CD14-positive monocyte (primary cell): ENCODE measurements at places on chromosomes 6 and 20. TPM values are rescaled to one million over a fixed set of nuclear protein-coding genes. Genes with fewer than 3 reads are reported as not detected.

The DEF6 gene
- 59.3 TPM for polyA plus RNA-seq

The POM121L2 gene
- polyA plus RNA-seq: not detected

DNA sequence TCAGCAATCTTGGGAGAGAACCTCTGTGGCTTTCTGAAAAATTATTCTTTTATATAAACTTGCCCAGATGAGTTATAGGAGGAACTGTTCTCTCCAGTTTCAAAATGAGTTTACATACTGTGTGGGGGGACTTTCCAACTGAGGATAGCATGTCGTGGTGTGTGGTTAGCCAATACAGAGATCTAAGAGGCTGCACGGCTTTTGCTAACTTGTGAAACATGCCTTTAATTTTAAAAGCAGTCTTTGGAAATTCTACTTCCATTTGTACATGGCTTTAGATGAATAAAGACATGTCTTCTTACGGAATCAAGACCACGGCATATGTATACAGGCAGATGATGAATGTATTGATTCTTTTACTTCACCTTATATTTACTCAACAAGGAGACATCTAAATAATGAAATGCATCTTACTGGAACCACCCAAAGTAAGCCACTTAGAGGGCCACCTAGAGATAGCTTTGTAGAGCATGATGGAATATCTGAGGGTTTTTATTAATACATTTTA, 39.8 kb downstream of the HIVEP1 start:
- H3K4me3 ChIP-seq: no peak overlapping the region
- H3K36me3 ChIP-seq: no peaks in the 10 kb centered on the region
- peak; percentile 97 for DNase-seq
- no peak overlapping the region for H3K27ac ChIP-seq

DNA sequence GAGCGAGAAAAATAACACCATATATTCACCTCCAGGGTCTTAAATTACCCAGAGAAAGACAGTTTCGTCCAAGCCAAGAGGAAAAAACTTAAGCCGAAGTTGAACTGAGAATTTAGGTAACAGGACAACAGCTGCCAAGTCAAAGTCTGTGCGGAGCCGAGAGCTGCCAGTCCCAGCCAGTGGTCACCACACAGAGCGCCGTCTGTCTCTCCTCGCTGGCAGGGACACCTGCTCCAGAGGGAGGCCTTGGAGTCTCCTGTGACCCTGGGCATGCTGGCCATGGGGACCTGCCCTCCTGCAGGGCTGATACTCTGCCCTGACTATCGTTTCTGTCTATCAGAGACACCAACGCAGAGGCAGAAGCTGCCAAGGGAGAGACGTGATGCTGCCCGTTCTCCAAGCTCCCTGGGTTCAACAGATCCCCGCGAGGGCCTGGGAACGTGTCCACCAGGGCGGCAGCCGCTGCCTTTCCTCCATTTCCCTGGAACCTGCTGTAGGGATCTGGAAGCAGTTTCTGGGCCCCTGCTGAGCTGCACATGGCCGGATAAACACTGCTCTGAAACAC, 341.3 kb downstream of the SMOC2 start:
- DNase-seq: no peak
- no peaks in the 10 kb centered on the region for H3K4me1 ChIP-seq
- no peak overlapping the region for H3K27ac ChIP-seq
- H3K36me3 ChIP-seq: no peaks in the 10 kb centered on the region
- no peaks in the 10 kb centered on the region for H3K27me3 ChIP-seq

The BFSP1 gene
- polyA plus RNA-seq: not detected

DNA sequence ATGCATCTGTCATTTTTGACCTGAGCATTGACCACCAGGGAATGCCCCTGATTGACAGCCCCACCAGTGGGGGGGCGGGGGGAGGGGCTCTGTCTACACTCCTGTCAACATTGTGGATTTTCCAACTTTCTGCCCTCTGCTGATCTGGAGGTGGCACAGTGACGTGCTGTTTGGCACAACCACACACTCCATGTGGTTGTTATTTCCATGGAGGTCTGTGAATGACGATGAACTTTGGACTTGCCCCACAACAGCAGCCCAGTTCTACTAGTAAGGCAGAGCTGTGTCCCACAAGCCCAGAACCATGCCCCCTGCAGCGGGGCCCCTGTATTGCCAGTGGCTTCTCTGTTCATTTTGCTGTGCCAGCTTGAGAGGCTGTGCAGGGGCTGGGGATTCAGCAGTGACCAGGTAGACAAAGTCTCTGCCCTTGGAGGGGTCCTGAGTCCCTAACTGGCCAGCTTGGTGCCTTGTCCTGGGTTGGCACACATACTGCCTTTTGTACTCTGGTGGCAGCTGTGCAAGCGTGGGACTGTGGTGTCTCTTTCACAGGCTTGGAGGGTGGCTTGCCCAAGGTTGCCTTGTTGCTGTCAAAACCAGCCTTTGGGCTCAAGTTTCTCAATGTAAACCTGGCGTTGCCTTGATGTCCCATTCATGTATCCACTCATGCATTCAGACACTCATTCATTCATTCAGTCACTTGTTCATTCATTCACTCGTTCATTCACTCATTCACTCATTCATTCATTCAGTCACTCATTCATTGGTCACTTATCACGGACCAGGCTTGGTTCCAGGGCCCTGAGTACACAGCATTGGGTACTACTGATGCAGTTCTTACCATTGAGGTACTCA, 108.5 kb downstream of the SYCP2 start:
- DNase-seq: no peak
- H3K27me3 ChIP-seq: no peaks in the 10 kb centered on the region

The C6orf52 gene
- polyA plus RNA-seq: 1.9 TPM

DNA sequence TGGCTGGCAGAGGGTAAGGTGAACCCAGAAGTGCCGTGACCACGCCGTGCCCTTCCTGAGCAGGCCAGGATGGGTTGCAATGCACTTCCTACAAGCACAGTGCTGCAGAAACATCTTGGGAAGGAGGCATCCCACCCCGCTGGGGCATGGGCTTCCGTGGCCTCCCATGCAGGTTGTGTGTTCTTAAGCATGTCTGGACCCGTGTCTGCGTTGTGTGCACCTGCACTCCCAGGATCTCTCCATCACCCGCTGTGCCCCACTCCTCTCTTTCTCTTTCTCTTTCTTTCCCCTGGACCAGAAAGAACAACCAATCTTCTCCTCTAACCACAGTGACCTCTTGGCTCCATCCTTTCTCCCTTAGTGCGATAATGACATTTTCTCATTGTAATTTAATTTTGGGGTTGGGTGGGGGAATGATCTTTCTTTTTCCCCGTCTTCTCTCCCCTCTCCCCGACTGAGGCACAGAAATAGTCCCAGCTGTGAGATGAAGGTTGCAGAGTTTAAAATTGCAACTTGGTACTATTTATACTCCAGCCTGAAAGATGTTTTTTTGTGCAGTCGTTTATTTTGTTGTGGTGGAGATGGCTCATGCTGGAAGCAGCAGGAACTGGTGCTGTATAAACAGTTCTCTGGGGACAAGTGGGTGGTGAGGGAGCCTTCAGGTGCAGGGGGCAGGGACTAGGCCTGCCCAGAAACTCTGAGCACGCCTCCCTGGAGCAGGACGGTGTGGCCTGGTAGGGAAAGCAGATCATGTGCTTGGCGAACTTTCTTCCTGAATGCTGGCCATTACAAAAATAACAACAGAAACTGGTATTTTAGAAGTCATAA, 20.5 kb downstream of the BCAS4 start:
- H3K27ac ChIP-seq: no peak overlapping the region
- peaks cover 8% of the 10 kb centered on the region for H3K4me1 ChIP-seq
- no peak for DNase-seq

DNA sequence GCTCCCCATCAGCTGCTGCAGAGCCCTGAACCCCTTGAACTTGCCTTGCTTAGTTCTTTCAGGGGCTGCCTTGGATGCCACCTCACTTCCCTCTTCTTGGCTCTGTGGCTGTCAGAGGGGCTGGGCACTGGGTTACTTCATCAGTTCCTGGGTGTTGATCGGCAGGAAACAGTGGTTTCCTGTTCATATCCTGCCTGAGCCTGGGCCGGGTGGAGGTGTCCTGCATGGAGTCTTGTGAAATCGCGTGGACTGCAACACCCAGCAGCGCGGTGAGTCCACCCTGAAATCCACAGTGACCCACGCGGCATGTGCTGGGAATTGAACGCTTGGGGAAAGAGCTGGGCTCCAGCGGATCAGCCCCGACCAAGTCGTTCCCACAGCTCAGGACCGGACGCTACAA, 97.5 kb downstream of the CDH26 start:
- peaks cover 88% of the 10 kb centered on the region for H3K4me1 ChIP-seq
- H3K4me3 ChIP-seq: peak overlapping the region; percentile 65
- H3K27me3 ChIP-seq: no peaks in the 10 kb centered on the region
- no peaks in the 10 kb centered on the region for H3K36me3 ChIP-seq

DNA sequence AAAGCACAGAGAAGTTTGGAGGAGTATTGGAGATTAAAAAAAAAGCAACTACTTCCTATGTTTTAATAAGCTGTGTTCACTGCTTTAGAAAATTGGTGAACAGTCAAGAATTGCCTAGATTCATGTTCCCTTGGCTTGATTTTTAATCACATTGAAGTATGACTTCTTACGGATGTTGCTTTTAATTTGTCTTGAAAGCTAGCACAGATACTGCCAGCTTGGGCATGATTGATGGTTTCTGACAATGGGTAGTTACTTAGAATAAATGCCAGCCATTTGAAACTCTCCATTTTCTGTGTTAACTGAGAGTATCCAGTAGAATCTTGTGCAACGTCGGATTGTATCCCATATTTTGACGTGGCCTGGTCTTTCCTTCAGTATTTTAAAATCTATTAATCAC, 178.0 kb downstream of the DTNBP1 start:
- H3K27me3 ChIP-seq: no peaks in the 10 kb centered on the region
- peaks cover 14% of the 10 kb centered on the region for H3K4me1 ChIP-seq
- H3K4me3 ChIP-seq: no peak overlapping the region
- H3K36me3 ChIP-seq: peaks cover 30% of the 10 kb centered on the region

GRCh38 chr20:43375591-43375990, 82.1 kb upstream of the SRSF6 start:
- no peak for DNase-seq
- no peaks in the 10 kb centered on the region for H3K36me3 ChIP-seq
- no peaks in the 10 kb centered on the region for H3K4me1 ChIP-seq
- H3K27me3 ChIP-seq: no peaks in the 10 kb centered on the region

- H3K36me3 ChIP-seq: no peaks in the 10 kb centered on the region
- no peaks in the 10 kb centered on the region for H3K27me3 ChIP-seq
- H3K4me3 ChIP-seq: no peak overlapping the region
- DNase-seq: no peak
These were observed 607.4 kb downstream of the PKHD1 start for GRCh38 chr6:51480040-51480439.

The BTN2A1 gene
- 41.4 and 66.4 TPM in 2 replicates for polyA plus RNA-seq

The SLC17A4 gene
- not detected for polyA plus RNA-seq

- H3K27ac ChIP-seq: no peak overlapping the region
- H3K4me1 ChIP-seq: no peaks in the 10 kb centered on the region
- H3K36me3 ChIP-seq: no peaks in the 10 kb centered on the region
These were observed 877.5 kb upstream of the ADGRB3 start for GRCh38 chr6:67757465-67758033.

- no peaks in the 10 kb centered on the region for H3K27me3 ChIP-seq
- H3K27ac ChIP-seq: no peak overlapping the region
- peaks cover under 1% of the 10 kb centered on the region for H3K4me1 ChIP-seq
- no peak overlapping the region for H3K4me3 ChIP-seq
These were observed 174.3 kb upstream of the TNFAIP3 start for GRCh38 chr6:137692806-137693205.

DNA sequence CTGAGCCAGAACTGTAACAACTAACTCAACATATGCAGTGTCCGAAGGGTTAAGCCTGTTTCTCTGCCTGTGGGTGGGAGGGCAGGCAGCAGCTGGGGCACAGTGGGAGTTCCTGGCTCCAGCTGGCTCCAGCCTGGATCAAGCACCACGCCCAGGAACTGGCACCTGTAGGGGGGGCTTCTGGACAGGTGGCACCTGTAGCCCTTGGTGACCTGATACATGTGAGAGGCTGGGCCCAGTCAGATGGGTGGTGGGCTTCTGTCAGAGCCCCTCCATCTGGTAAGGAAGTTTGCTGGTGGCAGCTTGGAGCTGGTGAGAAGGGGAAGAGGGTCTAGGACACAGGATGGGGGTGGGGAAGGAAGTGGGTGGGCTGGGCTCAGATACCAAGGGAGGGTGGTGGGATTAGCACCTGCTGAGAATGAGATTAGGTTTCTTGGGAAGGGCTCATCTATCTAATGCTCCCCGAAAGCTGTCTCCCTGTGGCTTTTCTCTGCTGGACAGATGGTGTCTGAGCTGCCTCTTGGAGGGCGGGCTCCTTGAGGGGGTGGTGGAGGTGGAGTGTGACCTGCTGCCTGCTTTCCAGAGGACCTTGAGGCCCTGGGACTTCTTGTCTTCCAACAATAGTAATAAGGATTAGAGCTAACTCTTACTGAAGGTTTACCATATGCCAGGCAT, 28.5 kb downstream of the BCL2L1 start:
- H3K4me3 ChIP-seq: no peak overlapping the region
- no peak overlapping the region for H3K27ac ChIP-seq
- H3K4me1 ChIP-seq: peaks cover 6% of the 10 kb centered on the region
- H3K27me3 ChIP-seq: no peaks in the 10 kb centered on the region
- H3K36me3 ChIP-seq: peaks cover 15% of the 10 kb centered on the region

- H3K27ac ChIP-seq: no peak overlapping the region
- H3K4me3 ChIP-seq: no peak overlapping the region
- H3K36me3 ChIP-seq: no peaks in the 10 kb centered on the region
- H3K4me1 ChIP-seq: no peaks in the 10 kb centered on the region
These were observed 7.8 kb upstream of the TXNDC5 start for GRCh38 chr6:7918403-7918802.

DNA sequence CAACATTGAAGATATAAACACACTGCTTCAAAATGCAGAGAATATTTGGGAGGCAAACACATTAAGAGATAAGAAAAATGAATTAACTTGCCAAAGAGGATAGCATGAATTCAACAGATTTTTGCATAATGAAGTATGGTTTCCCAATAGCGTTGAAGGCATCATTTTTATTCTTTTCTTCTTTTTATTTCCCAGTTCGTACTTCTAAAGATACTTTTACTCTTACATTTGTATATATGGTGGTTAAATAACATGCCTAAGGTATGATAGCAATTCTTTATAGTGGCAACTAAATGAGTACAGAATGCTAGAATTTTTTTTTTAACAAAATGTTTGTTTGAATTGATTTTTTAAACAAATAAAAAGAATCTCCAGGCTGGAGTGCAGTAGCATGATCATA, 473.4 kb upstream of the MARCKS start:
- no peak overlapping the region for H3K4me3 ChIP-seq
- H3K27me3 ChIP-seq: peaks cover 2% of the 10 kb centered on the region
- DNase-seq: no peak
- H3K4me1 ChIP-seq: no peaks in the 10 kb centered on the region

GRCh38 chr20:58228484-58229197, at the start of gene ANKRD60:
Gene ANKRD60, minus strand, starts transcription at chr20:58228653. Its CDS starts 0 bp downstream, at chr20:58228653.
- H3K36me3 ChIP-seq: peaks cover 24% of the 10 kb centered on the region
- H3K4me3 ChIP-seq: no peak within 1 kb of the TSS
- H3K27ac ChIP-seq: no peak within 1 kb of the TSS
- no peak for DNase-seq

GRCh38 chr6:6006428-6007365, at the start of gene NRN1:
Gene NRN1, minus strand, starts transcription at chr6:6006925. Its CDS starts 176 bp downstream, at chr6:6006749.
- peaks cover 99% of the 10 kb centered on the region for H3K27me3 ChIP-seq
- H3K36me3 ChIP-seq: no peaks in the 10 kb centered on the region
- no peak for DNase-seq
